ENCODE measurements at places on chromosomes 11 and 22.

DNA sequence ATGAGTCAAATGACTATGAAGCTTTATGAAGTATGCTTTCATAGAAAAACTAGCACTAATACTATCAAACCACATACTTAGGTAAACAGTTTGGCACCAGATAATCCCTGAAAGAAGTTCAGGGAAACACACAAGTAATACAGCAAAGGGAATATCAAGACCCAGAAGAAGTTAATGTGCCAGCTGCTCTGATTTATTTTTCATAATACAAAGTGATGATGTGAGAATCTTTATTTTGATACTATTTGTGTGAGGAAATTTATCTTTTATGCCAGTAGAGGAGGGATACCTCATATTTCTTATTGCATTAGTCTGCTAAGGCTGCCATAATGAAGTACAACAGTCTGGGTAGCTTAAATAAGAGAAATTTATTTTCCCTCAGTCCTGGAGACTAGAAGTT is 67.7 kb upstream of the ANO3 start:
- DNase-seq, result no peak

DNA sequence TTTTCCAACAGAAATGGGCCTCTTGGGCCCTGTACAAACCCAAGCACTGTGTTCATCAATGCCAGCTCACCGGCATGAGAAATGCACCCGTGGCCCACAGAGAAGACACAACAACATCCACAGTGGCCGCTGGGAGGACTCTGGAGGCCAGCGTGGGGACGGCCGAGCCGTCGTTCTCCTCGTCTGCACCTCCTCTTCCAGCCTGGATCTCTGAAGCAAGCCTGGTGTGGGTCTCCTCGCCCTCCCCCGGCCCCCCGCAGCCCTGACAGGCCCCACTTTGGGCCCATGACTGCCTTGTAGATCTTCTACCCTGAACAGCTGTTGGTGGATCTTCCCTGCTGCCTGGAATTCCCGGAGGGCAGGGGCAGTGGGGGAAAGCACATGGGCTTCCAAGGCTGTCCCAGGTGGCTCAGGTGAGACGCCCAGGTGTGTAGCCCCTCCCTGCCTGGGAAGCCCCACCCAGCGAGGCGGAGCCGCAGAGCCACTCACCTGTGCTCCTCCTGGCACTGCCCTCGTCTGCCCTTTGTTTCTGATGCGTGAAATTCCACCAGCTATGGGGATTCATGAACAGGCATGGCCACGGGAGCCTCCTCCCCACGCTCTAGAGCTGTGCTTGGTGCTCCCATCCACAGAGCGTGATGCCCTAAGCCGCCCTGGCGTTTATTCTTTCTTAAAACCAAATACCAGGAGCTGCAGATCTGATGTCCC is 225.9 kb downstream of the BRD1 start:
- no peak for DNase-seq

GRCh38 chr11:130212431-130212961 is 52.9 kb downstream of the ST14 start:
- no peak for DNase-seq

DNA sequence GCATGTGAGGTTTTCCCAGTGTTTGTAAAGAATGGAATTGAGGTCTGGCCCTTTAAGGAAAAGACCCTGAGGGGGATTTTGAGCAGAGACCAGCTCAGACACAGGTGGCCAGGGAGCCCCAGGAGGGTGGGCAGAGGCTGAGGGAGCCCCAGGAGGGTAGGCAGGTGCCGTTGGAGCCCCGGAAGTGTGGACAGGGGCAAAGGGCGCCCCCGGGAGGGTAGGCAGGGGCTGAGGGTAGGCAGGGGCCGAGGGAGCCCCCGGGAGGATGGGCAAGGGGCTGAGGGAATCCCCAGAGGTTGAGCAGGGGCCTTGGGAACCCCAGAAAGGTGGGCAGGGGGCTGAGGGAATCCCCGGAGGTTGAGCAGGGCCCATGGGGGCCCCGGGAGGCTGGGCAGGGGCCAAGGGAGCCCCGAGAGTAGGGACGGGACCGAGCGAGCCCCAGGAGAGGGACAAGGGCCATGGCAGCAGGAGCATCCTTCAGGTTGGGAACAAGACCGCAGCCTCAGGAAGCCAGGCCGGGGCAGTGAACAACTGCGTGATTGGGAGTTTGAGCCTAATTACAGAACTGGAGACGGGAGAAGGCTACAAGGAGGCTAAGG is 292.0 kb downstream of the BRD1 start:
- DNase-seq, result no peak

GRCh38 chr11:6927030-6927617 is 898 bp downstream of the ZNF215 start:
- DNase-seq, result no peak

GRCh38 chr22:33883561-33883960 is 36.7 kb downstream of the LARGE1 start:
- no peak for DNase-seq

DNA sequence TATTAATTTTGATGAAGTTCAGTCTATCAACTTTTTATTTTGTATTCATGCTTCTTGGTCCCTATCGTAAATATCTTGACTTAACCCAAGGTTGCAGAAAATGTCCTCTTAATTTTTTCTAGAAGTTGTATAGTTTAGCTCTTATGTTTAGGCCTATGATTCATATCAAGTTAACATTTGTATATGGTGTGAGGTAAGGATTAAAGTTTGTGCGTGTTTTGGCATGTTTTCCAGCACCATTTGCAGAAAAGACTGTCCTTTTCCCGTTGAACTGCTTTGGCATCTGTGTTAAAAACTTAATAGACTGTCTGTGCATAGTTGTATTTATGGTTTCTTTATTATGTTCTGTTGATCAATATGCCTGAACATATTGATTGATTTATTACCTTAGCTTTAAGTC is 42.3 kb downstream of the ARHGEF12 start:
- no peak for DNase-seq

GRCh38 chr22:45970705-45971407 is 6.1 kb downstream of the WNT7B start:
- peak; percentile 69 for DNase-seq

GRCh38 chr22:39603345-39603744 is 32.8 kb downstream of the CACNA1I start:
- DNase-seq, result no peak

GRCh38 chr11:120612513-120613263 is 101.1 kb downstream of the GRIK4 start:
- DNase-seq, result no peak

DNA sequence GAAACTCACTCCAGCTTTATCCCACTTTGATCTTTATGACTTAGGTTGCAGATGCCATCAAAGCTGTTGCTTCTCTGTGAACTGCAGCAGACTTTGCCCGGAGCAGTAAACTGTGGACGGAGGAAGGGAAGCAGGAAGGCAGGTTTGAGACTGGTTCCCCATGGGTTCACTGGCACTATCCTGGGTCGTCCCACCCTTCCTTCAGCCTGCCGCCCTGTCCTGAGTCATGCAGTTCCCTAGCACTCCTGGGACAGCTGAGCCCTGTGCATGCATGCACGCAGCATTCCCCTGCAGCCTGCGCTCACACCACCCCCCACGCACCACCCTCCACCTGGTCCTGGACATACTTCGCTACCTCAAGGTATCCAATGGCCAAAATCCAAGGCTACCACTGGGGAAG is 23.5 kb upstream of the P2RY2 start:
- DNase-seq, result no peak

DNA sequence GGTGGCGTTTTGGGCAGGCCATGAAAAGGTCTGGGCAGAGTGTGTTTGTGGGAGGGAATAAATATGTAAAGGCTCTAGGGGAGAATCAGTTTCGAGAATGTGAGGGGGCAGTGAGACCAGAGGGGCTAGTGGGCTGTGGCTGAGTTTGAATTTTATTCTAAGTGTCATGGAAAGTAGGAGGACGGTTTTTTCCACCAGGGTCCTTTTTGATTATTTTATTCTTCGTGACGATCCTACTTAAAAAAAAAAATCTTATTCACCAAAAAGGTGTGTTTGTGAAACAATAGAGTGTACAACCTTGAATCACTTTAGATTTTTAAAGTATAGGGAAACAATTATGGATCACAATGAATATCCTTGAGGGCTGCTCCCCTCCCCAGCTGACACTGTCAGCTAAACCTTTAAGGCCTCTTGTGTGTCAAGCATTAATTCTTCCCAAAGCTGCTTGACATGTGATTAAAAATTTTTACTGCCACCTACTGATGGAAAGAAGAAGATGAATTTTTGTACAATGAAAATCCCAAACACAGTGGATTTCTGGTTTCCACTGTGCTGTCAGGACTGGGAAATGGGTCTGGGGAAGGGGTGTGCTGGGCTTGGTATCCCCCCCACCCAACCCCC is 107.5 kb upstream of the OR4B1 start:
- DNase-seq, result peak; percentile 26

DNA sequence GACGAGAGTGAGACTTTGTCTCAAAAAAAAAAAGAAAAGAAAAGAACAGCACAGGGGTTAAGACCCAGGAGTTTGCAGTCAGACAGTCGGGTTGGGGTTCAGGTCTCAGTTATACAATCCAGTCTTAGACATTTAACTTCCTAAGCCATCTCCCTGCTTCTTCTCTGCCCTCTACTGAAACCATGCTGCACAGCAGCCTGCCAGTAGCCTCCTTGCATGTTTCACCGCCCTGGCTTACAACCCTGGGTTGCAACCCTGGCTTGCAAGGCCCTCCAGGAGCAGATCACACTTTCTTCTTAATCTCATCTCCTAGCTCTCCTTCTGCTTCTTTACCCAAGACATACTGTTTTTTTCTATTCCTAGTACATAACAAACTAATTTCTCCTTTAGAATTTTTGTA is 5.9 kb upstream of the B3GAT3 start:
- no peak for DNase-seq

GRCh38 chr11:87266751-87267150 is 229.0 kb downstream of the TMEM135 start:
- no peak for DNase-seq

GRCh38 chr22:19266547-19267086 is 24.9 kb downstream of the CLTCL1 start:
- DNase-seq, result no peak

Data from neural progenitor cell (in vitro differentiated cells).